ENCODE measurements at places on chromosomes 4 and X. TPM values are rescaled to one million over a fixed set of nuclear protein-coding genes. Genes with fewer than 3 reads are reported as not detected.
A peak's percentile ranks its signal among the peaks of the same experiment; 100 is the strongest.

The SPATA4 gene
- not detected for total RNA-seq

DNA sequence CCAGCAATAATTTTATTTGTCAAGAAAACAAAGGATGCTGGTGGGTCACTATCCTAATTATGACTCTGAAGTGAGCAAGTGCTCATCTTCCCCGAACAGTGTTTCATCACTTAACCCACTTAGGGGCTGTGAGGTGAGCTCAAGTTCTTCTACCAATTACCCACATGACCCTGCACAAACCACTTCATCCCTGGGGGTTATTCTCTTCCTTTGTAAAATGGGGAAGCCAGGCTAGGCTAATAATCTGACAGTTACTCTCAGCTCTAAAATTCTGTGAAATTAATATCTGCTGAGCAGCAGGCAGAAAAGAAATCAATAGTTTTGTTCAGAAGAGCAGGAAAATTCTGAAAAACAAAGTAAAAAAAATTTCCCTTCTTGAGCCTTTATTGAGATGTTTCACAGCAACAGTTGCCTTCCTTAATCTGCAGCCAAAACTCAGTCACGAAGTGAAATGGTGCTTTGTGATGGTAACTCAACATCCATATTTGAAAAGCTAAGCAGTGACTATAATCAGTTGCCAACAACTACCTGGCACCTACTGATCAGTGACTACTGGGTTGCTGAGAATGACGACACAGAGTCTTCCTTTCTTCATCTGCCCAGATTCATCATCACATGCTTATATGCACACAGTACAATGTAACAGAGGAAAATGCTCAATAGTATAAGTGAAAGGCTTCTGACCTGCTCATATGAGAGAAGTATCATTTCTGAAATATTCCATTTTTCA, 24.1 kb downstream of the ATP8A1 start:
- DNase-seq: no peak

DNA sequence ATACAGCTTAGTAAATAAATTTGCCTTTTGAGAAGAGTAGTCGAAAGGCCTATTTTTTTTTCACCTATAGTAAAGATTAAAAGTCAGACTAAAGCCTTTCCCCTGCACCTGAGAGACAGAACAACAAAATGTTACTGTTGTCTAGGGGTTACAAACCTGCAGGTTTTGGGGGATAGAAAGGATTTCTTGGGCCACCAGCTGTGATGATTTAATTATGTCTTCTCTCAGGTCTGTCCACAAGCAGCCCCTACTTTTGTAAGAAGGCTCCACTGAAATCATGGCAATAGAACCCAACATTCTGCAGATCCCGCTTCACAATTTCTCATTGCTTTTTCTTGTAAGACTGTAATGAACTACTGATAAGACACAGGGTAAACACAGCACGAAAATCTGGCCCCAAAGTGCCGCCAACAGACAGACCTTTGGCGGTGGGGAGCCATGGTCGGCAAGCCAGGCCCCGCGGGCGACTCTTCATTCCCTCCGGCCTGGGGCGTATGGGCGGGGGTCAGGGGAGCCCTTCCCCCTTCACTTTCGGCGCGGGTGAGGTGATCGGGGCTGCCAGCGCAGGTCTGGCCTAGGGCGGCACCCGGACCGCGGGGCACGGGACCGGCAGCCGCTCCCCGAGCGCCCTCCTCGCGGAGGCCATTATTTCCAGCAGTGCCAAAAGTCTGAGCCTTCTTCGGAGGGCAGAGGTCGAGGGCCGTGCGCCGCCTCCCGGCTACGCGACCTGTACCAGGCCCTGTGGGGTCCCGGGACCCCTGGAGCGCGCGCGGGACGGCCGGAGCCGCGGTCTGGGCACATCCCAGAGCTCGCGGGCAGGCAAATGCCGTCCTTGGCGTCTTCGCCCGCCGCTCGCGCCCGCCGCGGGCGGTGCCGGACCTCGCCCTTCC, 812 bp upstream of the KDM6A start:
- DNase-seq: peak; percentile 77

- no peak for DNase-seq
Measured at GRCh38 chr4:7293703-7294102, 101.4 kb downstream of the SORCS2 start.

- no peak for DNase-seq
Measured at GRCh38 chrX:79182071-79182470, 37.6 kb downstream of the GPR174 start.

GRCh38 chrX:39985071-39985470, 112.7 kb downstream of the BCOR start:
- no peak for DNase-seq

GRCh38 chr4:90187148-90187884, 60.1 kb downstream of the CCSER1 start:
- DNase-seq: no peak

GRCh38 chr4:38366456-38366855, 297.5 kb upstream of the KLF3 start:
- DNase-seq: no peak

DNA sequence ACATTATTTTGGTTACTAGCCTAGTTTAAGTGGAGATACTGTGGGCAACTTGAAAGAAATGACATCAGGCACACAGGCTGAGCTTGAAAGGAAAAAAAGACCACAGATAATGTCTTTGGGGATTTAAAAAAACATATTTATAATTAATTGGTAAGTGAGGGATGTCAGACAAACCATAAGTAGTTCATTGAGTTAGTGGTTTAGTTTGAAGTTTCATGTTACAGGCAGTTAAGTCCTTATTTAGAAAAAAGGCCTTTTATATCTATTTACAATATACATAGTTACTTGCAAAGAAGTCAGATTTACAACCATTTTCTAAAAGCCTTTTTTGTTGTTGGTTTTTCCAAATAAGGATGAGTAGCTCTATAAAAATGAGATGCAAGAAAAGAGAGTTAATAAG, 89.2 kb downstream of the CDS1 start:
- no peak for DNase-seq
